NCI-H1417 treated with DMSO at 0.1 percent for 48 hours (cell line): ENCODE measurements at places on chromosomes 12 and 14.
A peak's percentile ranks its signal among the peaks of the same experiment; 100 is the strongest.

GRCh38 chr12:32561931-32562341 is 117.2 kb upstream of the DNM1L start:
- no peak for DNase-seq

DNA sequence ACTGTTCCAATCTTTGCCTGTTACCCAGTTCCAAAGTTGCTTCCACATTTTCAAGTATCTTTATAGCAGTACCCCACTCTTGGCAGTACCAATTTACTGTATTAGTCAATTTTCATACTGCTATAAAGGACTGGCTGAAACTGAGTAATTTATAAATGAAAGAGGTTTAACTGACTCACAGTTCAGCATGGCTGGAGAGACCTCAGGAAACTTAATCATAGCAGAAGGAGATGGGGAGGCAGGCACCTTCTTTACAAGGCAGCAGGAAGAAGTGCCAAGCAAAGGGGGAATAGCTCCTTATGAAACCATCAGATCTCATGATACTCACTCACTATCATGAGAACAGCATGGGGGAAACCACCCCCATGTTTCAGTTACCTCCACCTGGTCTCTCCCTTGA is 215.0 kb downstream of the SNAPC1 start:
- DNase-seq: no peak

DNA sequence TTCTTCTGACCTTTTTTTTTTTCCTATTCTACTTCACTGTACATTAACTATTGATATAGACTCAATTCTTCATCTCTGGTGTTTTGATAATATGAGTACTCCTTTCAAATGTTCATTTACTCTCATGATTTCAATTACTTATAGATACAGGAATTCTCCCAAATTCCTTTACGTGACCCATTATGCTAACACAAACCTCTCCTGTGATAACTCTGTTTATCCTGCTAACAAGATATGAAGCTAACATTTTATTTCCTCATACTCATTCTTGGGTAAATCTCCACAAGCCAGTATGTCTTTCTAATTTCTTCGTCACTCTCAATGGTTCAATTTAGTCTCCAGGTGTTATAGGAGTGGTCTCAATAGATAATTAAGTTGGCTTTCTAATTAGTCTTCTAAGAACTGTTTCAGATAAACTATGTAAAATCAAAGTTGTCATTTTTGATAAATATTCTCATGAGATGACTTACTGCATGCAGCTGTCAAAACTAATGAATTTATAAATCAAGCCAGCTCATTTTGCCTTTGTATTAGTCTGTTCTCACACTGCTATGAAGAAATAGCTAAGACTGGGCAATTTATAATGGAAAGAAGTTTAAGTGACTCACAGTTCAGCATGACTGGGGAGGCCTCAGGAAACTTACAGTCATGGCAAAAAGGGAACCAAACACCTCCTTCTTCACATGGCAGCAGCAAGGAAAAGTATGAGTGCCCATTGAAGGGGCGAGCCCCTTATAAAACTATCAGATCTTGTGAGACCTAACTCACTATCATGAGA is 130.6 kb upstream of the MYF6 start:
- DNase-seq: no peak

DNA sequence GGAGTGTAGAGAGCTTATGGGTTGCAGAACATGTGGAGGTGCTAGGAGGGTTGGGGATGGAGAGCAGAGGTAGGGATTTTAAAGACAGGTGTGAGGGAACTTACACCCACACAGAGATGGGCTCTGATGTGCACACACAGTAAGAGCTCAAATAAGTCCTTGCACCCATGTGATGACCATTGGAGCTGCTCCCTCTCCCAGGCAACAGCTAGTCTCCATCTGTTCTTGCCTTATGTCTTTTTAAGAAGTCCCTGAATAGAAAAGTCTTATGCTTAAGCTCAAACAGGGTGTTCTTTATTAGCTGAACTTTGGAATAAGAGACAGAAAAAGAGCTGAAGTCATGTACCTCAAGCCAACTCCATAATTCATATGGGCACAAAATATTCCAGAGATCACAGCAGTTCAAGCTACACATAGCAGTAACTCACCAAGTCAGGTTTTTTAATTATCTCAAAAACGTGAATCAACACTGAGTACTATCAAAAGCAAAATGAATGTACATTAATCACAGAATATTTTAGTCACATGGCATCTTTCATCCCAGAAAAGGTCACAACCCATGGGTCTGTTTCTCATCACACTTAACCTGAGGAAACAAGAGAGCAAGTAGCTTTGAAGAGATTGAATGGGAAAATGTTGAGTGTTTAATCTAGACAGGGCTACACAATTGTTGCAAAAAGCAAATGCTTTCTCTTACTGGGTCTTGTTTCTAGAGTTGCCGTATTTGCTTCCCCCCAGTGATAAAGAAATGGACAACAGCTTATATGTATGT is 1513.6 kb upstream of the SEL1L start:
- no peak for DNase-seq

DNA sequence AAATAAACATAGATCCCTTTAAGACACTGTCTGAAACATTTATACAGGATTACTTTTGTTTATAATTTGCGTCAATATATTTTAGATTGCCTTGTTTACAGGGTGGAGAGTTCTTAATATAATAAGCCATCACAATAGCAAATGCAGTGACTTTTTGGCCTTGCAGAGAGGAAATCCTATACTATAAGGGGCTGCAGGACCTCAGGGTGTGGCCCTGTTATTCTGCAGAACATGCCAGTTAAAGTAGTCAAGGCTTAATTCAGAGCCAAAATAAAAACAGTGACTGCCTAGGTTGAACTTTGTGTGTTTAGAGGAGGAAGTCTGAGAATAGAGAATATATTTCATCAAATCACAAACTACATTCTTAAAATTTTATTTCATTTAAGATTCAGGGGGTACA is 381.6 kb downstream of the DUSP6 start:
- DNase-seq: no peak

DNA sequence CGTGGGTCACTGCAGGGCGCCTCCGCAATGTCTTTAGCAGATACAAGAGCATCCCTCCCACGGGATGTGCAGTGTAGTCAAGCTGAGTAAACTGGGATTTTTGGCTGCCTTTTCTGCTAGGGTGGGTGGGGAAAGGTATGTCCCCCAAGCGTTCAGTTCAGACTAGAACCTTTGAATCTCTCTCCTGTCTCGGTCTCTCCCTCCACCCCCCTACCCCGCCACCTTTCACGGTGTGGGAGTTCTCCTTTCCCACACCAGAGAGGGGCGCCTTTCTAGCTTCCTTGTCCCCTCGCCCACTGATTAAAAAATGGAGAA is 525 bp upstream of the FAR2 start:
- DNase-seq: no peak

DNA sequence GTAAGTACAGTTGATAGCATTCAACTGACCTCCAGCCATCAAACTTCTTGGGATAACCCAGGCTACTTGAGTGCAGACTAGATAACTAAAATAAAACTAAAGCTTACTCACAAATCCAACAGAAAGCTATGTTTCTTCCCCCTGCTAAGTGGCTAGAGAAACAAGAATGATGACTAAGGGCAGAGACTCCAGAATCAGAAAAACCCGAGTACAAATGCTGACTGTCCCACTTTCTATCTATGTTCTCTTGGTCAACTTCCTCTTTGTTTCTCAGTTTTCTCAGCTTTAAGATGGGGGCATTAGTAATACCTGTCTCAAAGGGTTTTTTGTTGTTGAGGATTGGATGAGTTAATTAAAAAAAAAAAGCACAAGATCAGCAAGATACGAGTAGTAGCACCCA is 6.1 kb upstream of the NUAK1 start:
- DNase-seq: no peak

- DNase-seq: no peak
Observed at GRCh38 chr12:46386360-46386867, 13.8 kb upstream of the SLC38A2 start.

GRCh38 chr12:12447236-12447635 is 90.4 kb downstream of the BORCS5 start:
- no peak for DNase-seq

- DNase-seq: no peak
Observed at GRCh38 chr12:122878780-122879612, 16.9 kb downstream of the VPS37B start.

- DNase-seq: no peak
Observed at GRCh38 chr12:63889721-63890509, 45.4 kb downstream of the SRGAP1 start.

GRCh38 chr12:24632466-24632865 is 316.4 kb downstream of the BCAT1 start:
- DNase-seq: no peak

DNA sequence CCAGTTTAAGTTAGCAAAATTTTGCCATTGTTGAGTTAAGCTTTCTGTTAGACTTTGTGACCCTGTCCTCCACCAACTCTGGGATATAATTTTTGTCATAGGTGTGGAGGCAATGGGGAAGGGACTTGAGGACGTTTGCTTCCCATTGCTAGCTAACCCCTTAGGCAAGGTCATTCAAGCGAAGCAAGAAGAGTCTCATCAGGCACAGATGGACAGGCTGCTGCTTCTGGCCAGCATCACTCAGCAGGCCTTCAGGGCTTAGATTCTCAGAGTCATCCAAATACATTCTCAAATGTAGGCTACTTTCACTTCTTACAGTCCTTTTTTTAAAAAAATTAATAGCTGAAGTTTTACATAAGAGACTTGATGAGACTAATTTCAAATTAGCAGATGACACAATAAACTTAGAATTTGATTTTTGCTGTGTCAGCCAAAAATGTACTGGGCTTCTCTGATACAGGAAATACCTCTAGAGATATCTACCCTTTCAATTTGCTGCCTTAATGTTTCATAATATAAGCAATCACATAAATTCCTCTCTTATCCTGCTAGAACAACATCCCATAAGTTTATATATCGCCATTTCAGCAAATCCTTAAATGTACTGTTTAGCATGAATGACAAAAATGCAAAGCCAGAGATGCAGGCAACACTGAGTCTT is 875.2 kb downstream of the FLRT2 start:
- DNase-seq: no peak

GRCh38 chr14:32202491-32202997 is 525 bp downstream of the RNU6-8 start:
- no peak for DNase-seq

GRCh38 chr12:49188916-49189367 is at the start of gene TUBA1A:
TUBA1A (minus strand) TSS chr12:49189080; CDS start chr12:49188979, 101 bp downstream.
- DNase-seq: peak; percentile 100

DNA sequence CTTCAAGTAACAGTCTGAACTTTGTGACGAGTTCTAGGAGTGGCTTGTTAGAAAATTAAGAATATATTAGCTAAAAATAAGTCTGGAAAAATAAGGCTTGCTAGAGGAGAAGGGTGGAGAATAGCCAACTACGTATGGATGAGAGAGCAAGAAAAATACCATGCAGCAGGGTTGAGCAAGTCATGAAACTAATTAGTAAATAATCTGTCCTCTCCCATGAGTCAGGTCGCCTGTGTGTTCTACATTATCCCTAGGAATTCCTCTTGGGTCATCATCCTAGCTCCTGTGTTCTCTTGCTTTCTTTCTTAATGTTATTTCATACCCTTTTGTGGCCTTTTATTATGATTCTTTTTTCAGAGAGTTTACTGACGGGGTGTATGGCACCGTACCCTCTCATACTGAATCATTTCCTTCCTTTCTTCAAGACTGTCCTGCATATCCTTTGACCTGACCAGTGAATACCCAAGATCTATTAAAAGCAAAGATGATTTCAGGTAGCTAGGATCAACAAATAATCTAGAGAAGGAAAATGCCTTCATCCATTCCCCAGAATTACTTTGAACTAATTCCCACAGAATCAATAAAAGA is 177.2 kb upstream of the NPAS3 start:
- DNase-seq: no peak

- DNase-seq: no peak
Observed at GRCh38 chr12:114166362-114166761, 200.2 kb upstream of the RBM19 start.

DNA sequence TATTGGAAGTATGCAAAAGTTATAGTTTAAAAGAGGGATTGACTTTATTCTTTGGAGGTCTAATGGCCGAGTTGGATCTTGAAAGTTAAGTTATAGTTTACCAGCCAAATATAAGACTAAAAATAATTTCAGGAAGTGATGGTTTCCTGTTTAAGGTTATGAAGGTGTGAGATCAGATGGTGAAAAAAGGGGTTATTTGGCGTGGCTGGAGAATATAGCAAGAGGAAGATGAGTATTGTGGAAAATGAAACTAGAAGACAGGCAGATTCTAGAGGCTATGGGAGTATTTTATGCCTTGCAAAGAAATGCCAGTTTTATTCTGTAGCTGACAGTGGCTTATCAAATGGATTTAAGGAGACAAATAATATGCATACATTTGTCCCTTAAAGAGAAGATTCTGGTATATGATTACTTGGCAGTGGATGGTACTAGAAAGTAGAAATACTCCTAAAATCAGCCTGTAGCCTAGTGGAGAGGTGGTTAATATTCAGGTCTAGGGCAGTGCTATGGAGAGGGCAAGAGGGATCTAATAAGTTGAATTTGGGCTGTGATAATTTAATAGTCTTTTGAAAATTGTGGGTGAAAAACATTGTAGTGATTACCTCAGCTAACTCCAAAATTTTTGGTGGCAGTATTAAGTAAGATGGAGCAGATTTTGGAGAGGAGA is 1091.8 kb upstream of the ATXN7L3B start:
- DNase-seq: no peak

GRCh38 chr12:127770118-127770517 is 496.9 kb upstream of the TMEM132C start:
- DNase-seq: no peak

DNA sequence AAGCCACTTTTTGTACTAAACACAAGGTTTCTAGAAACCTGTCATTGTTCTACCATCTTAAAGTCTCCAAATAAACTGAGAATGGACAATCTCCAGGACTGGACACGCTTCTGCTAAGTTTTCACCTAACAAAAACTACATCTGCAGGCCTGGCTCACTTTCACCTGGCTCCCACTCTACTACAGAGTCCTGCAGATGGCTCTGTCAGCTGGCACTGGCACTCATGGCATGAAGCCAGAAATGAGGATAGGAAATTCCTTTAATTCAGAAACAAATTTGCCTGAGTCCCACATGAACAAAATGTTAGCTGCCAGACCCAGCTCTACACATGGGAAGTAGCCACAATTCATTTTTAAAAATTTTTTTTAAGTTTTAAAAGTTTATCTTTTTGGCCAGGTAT is 42.1 kb downstream of the STXBP6 start:
- DNase-seq: no peak

DNA sequence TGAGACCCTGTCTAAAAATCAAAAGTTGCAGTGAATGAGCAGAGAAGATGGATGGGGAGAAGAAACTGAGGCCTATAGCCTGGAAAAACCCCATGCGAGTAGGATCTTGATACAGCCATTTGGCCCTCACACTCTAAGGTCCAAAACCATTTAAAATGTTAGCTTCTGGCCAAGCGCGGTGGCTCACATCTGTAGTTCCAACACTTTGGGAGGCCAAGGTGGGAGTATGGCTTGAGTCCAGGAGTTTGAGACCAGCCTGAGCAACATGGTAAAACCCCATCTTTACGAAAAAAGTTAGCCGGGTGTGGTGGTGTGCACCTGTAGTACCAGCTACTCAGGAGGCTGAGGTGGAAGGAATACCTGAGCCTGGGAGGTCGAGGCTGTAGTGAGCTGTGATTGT is 19.8 kb downstream of the VRTN start:
- DNase-seq: no peak

GRCh38 chr12:87883806-87884205 is 145.4 kb downstream of the C12orf50 start:
- no peak for DNase-seq

- DNase-seq: no peak
Observed at GRCh38 chr14:50335989-50336824, 24.1 kb downstream of the DMAC2L start.

- no peak for DNase-seq
Observed at GRCh38 chr12:62760779-62761178, 174.2 kb downstream of the PPM1H start.
